Right forelimb (tissue), 1 donor: ENCODE measurements at places on chromosomes 16 and 17.

GRCh38 chr17:16100737-16101400, 101.2 kb downstream of the TTC19 start:
- DNase-seq: no peak

- DNase-seq: no peak
Measured at GRCh38 chr17:55149485-55149884, 115.3 kb upstream of the HLF start.

DNA sequence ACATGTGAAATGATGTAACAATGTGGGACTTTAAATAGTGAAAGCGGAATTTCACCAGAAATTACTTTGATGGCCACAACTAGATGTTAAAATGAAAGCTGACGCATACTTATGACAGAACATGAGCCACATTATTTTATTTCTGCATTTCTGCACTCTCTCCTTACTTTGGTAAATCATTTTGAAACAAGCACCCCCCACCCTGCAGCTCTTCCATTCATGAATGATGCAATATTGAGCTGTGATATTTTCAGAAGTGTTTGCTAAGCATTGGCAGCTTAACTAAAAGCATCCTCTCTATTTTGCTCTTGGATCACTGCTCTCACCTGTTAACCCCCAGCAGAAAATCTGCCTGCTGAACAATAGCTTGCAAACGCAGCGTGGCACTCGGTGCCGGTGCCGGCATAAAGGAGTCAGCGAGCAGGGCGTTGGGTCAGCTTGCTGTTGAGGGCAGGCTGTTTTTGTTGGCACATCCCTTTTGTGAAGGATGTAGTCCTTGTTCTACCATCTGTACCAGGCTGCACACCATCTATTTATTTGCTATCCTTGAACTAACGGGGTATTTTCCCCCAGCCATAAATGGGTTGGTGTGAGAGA, 30.8 kb upstream of the CBLN1 start:
- no peak for DNase-seq

- DNase-seq: no peak
Measured at GRCh38 chr16:70470927-70471341, 16.5 kb downstream of the FCSK start.

DNA sequence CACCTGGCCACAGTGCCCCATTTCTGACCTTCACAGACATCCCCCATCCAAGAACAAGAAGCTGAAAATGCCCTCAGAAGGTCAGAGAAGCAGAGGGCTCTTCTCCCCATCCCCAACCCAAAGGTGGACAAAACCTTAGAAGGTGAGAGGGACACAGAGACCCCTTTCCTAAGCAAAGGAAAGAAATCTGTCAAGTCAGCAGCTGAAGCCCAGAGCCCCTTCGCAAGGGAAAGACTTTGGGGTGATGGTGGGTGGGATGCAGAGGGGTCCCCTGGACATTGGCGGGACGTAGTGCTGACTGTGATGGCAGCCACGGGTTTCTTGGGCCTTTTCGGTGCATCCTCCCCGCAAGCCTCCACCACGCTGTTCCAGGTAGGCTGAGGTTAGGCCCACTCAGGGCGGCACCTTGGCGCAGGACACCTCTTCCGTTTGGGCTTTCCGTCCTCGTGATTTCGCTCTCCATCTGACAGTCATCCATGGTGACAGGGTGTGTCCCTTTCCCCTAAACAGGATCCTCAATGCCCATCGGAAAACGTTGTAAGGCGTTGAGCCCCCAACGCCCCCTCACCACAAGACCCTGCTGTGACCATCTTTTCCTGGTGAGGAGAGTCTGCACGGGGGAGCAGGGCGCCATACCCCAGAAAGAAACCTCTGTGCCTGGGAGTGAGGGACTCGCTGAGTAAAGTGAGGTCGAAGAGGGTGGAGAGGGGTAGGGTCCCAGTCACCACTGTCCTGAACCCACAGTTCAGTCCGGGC, 10.7 kb upstream of the GSDMA start:
- peak; percentile 53 for DNase-seq

GRCh38 chr16:28529124-28529523, 9.7 kb downstream of the NUPR1 start:
- no peak for DNase-seq

- no peak for DNase-seq
Measured at GRCh38 chr17:73271072-73271471, 9.4 kb upstream of the CPSF4L start.

GRCh38 chr16:76670125-76670857, 393.1 kb downstream of the CNTNAP4 start:
- no peak for DNase-seq

GRCh38 chr17:9225305-9226101, 204.2 kb downstream of the NTN1 start:
- no peak for DNase-seq

- DNase-seq: peak; percentile 32
Measured at GRCh38 chr17:77324227-77324626, 183.5 kb downstream of the SEC14L1 start.

- no peak for DNase-seq
Measured at GRCh38 chr17:77667478-77667877, 291.0 kb upstream of the TNRC6C start.

DNA sequence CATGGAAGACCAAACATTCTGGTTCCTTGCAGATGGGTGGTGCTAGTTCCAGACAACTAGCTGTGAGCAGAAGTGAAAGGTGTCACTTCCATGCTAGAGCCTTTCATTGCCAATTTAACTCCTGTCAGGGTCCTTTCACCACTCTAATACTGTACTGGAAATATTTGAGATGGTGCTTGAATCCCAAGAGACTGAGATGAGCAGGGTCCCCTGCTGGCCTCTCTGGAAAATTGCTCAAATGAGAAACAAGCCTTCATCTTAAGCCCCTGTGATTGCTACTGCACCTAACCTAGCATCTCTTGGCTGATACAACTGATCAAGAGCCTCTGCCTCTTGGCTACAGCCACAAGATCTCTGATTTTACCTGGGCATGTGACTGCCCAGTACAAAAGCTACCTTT, 7.4 kb upstream of the VAC14 start:
- DNase-seq: no peak

- no peak for DNase-seq
Measured at GRCh38 chr17:50059759-50060273, 3.9 kb downstream of the ITGA3 start.

GRCh38 chr16:84294531-84295142, at the start of gene WFDC1:
Gene WFDC1, plus strand, starts transcription at chr16:84294878. Its CDS starts 94 bp downstream, at chr16:84294972.
- peak; percentile 65 for DNase-seq

DNA sequence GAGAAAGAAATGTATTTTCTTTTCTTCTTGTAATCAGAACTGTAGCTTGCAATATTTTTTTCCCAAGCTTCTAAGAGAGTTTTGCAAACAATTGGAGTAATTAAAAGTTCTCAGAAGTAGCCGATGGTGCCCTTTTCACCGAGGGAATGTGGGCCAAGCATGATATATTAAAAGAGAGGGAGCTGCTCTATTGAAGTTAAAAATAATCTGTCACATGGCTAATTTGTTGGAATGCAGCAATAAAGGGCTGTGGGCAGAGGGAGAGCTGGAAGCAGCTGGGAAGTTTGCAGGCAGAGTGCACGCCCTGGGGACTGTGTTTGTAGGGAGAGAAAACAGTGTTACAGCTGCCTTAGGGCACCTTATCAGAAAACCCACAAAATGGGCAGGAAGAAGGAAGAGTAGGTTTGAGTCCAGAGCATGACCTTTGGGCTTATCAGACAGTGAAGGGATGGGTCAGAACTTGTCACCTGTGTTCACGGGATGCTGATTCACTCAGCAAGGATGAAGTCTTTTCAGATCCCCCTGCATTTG, 18.5 kb upstream of the TERF2 start:
- no peak for DNase-seq

- no peak for DNase-seq
Measured at GRCh38 chr17:51319186-51319585, 58.8 kb downstream of the UTP18 start.

DNA sequence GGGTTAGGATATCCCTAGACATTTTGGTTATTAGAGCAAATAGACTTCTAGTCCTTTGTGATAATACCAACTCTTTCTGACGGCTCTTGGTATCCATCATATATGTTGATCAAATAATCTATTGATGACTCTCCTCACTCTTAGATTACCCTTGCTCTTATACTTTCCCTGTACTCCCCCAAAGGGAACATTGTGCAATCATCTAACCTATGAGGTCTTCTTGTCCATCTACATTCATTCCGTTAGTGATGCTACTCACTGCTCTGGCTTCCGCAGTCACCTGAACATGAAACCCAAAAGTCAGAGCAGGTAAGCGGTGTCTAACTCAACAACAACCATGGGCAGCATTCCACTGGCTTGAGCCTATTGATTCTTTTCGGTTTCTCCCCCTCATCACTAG, 223.7 kb upstream of the SALL1 start:
- no peak for DNase-seq

- DNase-seq: no peak
Measured at GRCh38 chr17:14902803-14903202, 362.3 kb downstream of the PMP22 start.

GRCh38 chr17:59601130-59601529, 18.6 kb upstream of the CLTC start:
- DNase-seq: no peak
